Mesendoderm (in vitro differentiated cells): ENCODE measurements at places on chromosomes 2 and 18.

DNA sequence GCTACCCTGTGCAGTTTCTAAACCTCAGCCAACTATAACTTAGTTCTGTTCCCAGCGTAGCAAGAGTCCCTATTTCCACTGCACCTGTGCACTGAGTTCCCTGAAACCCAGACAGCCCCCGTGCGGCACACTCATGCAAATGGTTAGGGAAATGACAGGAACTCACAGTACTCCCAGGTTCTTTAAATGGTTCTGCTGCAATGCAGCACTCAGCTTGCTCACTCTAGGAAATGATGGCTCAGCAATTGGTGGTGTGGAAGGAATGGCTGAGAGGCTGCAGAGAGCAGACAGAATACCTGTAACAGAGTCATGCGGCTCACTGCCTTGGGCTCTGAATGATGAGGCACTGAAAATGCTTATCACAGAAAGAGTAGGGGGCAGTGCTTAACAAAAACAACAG is 143.0 kb downstream of the RAD51AP2 start:
- no peaks in the 10 kb centered on the region for H3K27me3 ChIP-seq
- no peaks in the 10 kb centered on the region for H3K4me1 ChIP-seq

DNA sequence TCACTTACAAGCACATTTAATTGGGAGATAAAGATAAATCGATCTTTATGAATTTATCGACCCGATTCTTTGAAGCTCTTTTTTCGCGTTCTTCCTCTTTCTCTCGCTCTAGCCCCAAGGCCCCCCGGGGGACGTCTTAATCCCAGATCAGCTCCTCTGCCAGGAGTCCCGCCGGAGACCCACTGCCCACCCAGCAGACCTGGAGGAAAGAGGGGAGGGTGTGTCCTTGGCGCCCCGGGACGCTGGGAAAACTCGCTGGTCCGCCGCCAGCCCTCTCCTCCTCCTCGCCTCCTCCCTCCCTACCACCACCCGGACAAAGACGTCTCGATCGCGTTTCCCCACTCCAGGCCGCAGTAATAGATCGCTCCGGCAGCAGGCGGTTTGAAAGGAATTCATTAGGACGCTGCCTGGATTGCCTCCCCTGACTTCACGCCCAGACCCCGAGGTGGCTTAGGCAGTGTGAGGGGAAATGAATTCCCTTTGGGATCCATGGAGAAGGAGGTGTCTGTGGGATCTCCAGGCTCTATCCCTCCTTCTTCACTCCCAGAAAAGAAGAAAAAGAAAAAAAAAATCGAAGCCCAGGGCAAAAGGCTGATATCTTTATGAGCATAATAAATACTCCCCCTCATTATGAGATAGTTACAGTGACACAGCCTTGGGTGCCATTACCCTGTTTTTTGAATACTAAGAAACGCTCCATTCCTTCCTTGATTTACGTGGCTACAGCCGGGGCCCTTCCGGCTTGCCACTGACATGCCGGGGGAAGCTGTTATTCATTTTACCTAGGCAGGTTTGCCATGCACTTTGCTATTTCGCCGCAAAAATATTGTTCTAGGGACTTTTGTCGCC is 1.8 kb upstream of the GBX2 start:
- no peak for DNase-seq
- no peak overlapping the region for H3K27ac ChIP-seq
- no peaks in the 10 kb centered on the region for H3K36me3 ChIP-seq
- H3K4me1 ChIP-seq, result peaks cover 6% of the 10 kb centered on the region

GRCh38 chr2:1546901-1547300 is 133.6 kb downstream of the TPO start:
- H3K36me3 ChIP-seq, result no peaks in the 10 kb centered on the region
- H3K27ac ChIP-seq, result no peak overlapping the region
- H3K4me3 ChIP-seq, result no peak overlapping the region
- no peaks in the 10 kb centered on the region for H3K27me3 ChIP-seq
- no peaks in the 10 kb centered on the region for H3K4me1 ChIP-seq

DNA sequence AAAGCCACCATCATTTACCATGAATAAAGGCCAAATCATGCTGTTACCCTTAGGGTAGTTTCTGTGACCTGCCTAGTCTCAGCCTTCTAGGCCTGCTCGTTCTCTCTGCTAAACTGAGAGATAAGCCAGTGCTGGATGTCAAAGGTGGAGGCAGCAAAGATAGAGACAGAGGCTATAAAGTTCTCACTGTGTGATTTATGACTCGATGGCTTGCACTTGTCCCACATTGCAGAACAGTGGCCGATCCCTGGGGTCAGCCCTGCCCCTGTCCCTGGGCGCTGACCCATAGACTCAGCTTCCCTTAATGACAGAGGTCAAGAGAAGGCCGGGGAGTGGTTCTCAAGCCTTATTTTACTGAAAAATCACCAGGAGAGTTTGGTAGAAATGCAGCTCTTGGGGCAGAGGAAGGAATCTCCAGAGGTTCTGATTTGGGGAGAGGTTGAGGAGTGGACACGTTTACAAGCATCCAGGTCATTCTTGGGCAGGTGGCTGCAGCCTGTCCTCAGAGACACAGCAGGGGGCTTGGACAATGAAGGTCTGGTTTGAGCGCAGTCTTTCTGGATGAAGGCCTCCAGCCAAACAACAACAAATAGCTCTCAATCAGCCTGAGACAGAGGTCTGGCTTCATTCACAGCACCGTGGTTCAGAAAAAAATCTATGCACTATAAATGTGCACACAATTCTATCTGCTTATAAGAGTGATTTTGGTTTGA is 143.5 kb downstream of the ACKR3 start:
- H3K36me3 ChIP-seq, result no peaks in the 10 kb centered on the region
- no peaks in the 10 kb centered on the region for H3K4me1 ChIP-seq
- H3K27me3 ChIP-seq, result no peaks in the 10 kb centered on the region
- DNase-seq, result no peak
- no peak overlapping the region for H3K4me3 ChIP-seq
- no peak overlapping the region for H3K27ac ChIP-seq

DNA sequence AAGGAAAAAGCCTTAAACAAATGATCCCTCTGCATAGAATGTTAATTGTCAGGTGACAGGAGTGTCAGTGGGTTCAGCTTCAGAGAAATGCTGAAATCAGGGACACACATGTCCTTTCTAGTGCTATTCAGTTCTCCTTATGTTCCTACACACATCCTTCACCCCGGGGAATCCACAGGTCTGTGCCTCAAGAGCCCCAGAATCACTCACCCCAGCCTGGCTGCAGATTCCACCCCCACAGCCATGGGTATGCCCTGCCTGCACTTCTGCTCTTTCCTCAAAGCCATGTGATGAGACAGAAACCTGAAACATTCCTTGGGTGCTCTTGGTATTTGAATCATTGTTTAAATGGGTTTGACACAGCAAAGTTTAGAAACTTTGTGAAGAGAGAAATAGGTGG is 27.4 kb upstream of the FZD7 start:
- no peak for DNase-seq
- no peaks in the 10 kb centered on the region for H3K36me3 ChIP-seq
- no peak overlapping the region for H3K27ac ChIP-seq
- H3K4me1 ChIP-seq, result no peaks in the 10 kb centered on the region
- no peak overlapping the region for H3K4me3 ChIP-seq

DNA sequence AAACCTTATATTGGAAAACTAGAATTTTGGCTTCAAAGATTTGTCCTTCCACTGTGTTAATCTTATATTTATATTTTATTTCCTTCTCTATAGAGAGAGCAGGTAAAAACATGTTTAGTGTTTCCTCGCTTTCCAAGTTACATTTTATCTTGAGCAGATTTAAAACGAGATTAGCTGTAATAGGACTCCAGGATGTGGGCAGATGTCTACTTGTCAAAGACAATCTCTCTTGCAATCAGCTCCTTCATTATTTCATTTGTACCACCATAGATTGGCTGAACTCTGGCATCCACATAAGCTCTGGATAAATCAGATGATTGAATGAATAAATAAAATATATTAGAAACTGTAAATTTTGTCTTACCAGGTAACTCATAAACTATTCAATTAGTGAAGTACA is 17.5 kb upstream of the KANSL1L start:
- H3K27me3 ChIP-seq, result no peaks in the 10 kb centered on the region
- H3K36me3 ChIP-seq, result no peaks in the 10 kb centered on the region
- H3K27ac ChIP-seq, result no peak overlapping the region
- no peaks in the 10 kb centered on the region for H3K4me1 ChIP-seq
- H3K4me3 ChIP-seq, result no peak overlapping the region

DNA sequence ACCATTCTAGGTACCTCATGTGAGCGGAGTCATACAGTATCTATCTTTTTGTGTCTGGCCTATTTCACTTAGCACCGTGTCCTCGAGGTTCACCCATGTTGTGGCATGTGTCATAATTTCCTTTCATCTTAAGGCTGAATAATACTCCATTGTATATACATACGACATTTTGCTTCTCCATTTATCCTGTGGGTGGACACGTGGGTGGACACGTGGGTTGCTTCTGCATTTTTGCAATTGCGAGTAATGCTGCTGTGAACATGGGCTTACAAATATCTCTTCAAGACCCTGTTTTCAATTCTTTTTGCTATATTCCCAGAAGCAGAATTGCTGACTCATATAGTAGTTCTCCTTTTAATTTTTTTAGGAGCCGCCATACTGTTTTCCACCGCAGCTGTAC is 243.6 kb upstream of the EPAS1 start:
- H3K27ac ChIP-seq, result no peak overlapping the region
- H3K36me3 ChIP-seq, result no peaks in the 10 kb centered on the region
- no peaks in the 10 kb centered on the region for H3K27me3 ChIP-seq
- no peak overlapping the region for H3K4me3 ChIP-seq
- H3K4me1 ChIP-seq, result no peaks in the 10 kb centered on the region

GRCh38 chr2:205077159-205077558 is 531.9 kb downstream of the PARD3B start:
- no peak overlapping the region for H3K4me3 ChIP-seq
- H3K4me1 ChIP-seq, result no peaks in the 10 kb centered on the region
- no peaks in the 10 kb centered on the region for H3K27me3 ChIP-seq
- no peak overlapping the region for H3K27ac ChIP-seq
- DNase-seq, result no peak
- no peaks in the 10 kb centered on the region for H3K36me3 ChIP-seq

GRCh38 chr2:55922291-55922907 is 1.2 kb downstream of the EFEMP1 start:
- peak; percentile 72 for DNase-seq
- no peak overlapping the region for H3K27ac ChIP-seq
- peaks cover 2% of the 10 kb centered on the region for H3K4me1 ChIP-seq
- H3K36me3 ChIP-seq, result no peaks in the 10 kb centered on the region

DNA sequence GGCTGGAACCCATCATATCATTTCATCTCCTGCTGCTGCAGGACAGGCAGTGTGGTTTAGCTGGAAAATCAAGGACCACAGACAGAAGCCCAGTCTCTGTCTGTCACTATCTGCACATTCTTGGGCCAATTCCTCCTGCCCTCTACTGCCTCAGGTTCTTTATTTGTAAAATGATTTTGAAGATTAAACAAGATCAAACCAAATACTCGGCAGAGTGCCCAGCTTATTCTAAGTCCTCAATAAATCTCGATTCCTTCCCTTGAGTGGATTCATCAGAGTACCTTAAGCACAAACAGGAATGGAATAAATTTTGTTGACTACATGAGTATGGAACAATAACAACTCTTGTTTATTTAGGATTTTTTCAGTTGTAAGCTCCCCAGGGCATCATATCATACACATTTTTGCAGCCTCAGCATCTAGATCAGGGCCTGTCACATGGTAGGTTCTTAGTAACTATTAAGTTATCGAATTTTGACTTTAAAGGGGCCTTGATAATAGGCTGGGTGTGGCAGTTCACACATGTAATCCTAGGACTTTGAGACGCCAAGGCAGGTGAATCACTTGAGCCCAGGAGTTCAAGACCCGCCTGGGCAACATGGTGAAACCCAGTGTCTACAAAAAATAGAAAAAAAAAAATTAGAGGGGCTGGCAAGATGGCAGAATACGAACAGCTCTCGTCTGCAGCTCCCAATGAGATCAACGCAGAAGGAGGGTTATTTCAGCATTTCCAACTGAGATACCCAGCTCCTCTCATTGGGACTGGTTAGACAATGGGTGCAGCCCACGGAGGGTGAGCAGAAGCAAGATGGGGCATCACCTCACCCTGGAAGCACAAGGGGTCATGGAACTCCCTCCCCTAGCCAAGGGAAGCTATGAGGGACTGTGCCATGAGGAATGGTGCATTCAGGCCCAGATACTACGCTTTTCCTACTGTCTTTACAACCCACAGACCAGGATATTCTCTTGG is 11.1 kb downstream of the RHOB start:
- DNase-seq, result no peak
- no peak overlapping the region for H3K4me3 ChIP-seq
- no peak overlapping the region for H3K27ac ChIP-seq
- no peaks in the 10 kb centered on the region for H3K27me3 ChIP-seq
- no peaks in the 10 kb centered on the region for H3K4me1 ChIP-seq
- H3K36me3 ChIP-seq, result no peaks in the 10 kb centered on the region

- no peaks in the 10 kb centered on the region for H3K27me3 ChIP-seq
- peaks cover 2% of the 10 kb centered on the region for H3K36me3 ChIP-seq
Observed at GRCh38 chr18:62939433-62939832, 224.1 kb downstream of the PHLPP1 start.

GRCh38 chr18:6920099-6920955 is 190.8 kb downstream of the ARHGAP28 start:
- no peak overlapping the region for H3K27ac ChIP-seq
- no peaks in the 10 kb centered on the region for H3K36me3 ChIP-seq
- DNase-seq, result peak; percentile 93
- H3K4me1 ChIP-seq, result no peaks in the 10 kb centered on the region
- H3K27me3 ChIP-seq, result no peaks in the 10 kb centered on the region

DNA sequence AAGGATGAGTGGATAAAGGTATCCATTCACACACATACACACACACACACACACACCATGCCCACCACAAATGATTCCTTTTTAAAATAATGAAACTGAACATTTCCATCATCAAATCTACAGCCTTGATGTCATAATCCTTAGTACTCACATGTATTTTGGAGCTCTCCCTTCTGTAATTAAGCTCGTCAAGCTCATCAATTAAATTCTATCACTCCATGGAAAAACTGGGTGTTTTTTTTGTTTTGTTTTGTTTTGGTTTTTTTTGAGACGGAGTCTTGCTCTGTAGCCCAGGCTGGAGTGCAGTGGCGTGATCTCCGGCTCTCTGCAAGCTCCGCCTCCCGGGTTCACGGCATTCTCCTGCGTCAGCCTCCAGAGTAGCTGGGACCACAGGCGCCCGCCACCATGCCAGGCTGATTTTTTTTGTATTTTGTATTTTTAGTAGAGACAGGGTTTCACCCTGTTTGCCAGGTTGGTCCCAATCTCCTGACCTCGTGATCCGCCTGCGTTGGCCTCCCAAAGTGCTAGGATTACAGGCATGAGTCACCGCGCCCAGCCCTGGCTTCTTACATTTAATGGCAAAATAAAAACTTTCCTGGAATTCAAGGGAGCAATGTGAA is 78.6 kb upstream of the RGPD4 start:
- no peaks in the 10 kb centered on the region for H3K36me3 ChIP-seq
- no peaks in the 10 kb centered on the region for H3K27me3 ChIP-seq
- DNase-seq, result no peak
- H3K27ac ChIP-seq, result no peak overlapping the region

GRCh38 chr2:133734716-133735495 is 166.6 kb upstream of the NCKAP5 start:
- H3K4me3 ChIP-seq, result no peak overlapping the region
- H3K36me3 ChIP-seq, result no peaks in the 10 kb centered on the region
- DNase-seq, result no peak
- H3K27me3 ChIP-seq, result no peaks in the 10 kb centered on the region
- H3K27ac ChIP-seq, result no peak overlapping the region
- H3K4me1 ChIP-seq, result no peaks in the 10 kb centered on the region
